ENCODE measurements at places on chromosomes 2 and 18.
A peak's percentile ranks its signal among the peaks of the same experiment; 100 is the strongest.

GRCh38 chr2:124610866-124611265, 585.8 kb downstream of the CNTNAP5 start:
- H3K4me3 ChIP-seq: no peak overlapping the region
- H3K27me3 ChIP-seq: no peaks in the 10 kb centered on the region
- no peak for DNase-seq
- H3K36me3 ChIP-seq: no peaks in the 10 kb centered on the region
- no peak overlapping the region for H3K27ac ChIP-seq

- no peaks in the 10 kb centered on the region for H3K36me3 ChIP-seq
- peaks cover 17% of the 10 kb centered on the region for H3K27me3 ChIP-seq
- no peak overlapping the region for H3K27ac ChIP-seq
- DNase-seq: no peak
- H3K4me1 ChIP-seq: peaks cover 9% of the 10 kb centered on the region
Observed at GRCh38 chr2:203549406-203549805, 14.3 kb upstream of the RAPH1 start.

GRCh38 chr2:37786854-37787253, 115.4 kb upstream of the CDC42EP3 start:
- H3K27me3 ChIP-seq: peaks cover 4% of the 10 kb centered on the region
- no peak for DNase-seq
- no peak overlapping the region for H3K4me3 ChIP-seq
- H3K27ac ChIP-seq: no peak overlapping the region
- no peaks in the 10 kb centered on the region for H3K4me1 ChIP-seq

GRCh38 chr18:2627821-2628276, 27.7 kb upstream of the SMCHD1 start:
- peaks cover 3% of the 10 kb centered on the region for H3K36me3 ChIP-seq
- H3K4me1 ChIP-seq: peaks cover 18% of the 10 kb centered on the region
- peak; percentile 46 for DNase-seq
- H3K4me3 ChIP-seq: no peak overlapping the region
- no peak overlapping the region for H3K27ac ChIP-seq
- no peaks in the 10 kb centered on the region for H3K27me3 ChIP-seq

- H3K27me3 ChIP-seq: no peaks in the 10 kb centered on the region
- H3K27ac ChIP-seq: no peak overlapping the region
- DNase-seq: no peak
- peaks cover 62% of the 10 kb centered on the region for H3K36me3 ChIP-seq
Observed at GRCh38 chr2:197414515-197414914, 20.3 kb downstream of the SF3B1 start.

DNA sequence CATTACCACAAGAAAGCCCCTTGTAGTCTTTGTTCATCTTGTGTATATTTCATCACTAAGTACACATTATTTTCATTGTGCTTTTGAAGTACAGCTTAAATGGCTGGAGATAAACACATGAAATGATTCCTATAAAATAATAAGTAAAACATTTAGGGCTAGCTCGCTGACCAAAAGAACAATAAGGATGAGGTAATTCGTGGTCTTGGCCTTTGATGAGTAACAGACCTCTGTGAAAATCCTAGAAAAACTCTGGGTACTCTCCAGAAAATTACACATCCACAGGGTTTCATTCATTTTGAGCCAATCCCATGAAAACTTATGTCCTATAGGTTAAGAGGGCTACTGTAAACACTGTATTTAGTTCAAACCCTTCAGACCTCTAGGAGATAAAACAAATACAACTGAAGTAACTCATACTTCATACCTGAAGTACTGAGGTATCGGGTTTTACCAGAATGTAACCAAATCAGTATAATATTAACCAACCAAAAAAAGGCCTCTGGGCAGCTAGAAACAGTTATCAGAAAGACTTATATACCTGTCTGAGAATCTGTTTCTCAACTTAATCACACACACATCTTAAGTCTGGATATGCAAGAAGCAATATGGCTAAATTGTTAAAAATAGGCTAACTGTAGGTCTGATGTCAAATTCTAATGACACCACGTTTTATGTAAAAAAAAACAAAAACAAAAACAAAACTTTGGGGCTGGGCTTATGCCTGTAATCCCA, 31.0 kb downstream of the CFAP36 start:
- peaks cover 39% of the 10 kb centered on the region for H3K36me3 ChIP-seq
- H3K4me3 ChIP-seq: no peak overlapping the region
- DNase-seq: no peak

GRCh38 chr18:35241448-35241804, 592 bp downstream of the ZNF397 start:
- peak overlapping the region; percentile 92 for H3K4me3 ChIP-seq
- peak overlapping the region; percentile 96 for H3K27ac ChIP-seq
- H3K27me3 ChIP-seq: no peaks in the 10 kb centered on the region
- H3K4me1 ChIP-seq: peaks cover 7% of the 10 kb centered on the region
- H3K36me3 ChIP-seq: peaks cover 46% of the 10 kb centered on the region

DNA sequence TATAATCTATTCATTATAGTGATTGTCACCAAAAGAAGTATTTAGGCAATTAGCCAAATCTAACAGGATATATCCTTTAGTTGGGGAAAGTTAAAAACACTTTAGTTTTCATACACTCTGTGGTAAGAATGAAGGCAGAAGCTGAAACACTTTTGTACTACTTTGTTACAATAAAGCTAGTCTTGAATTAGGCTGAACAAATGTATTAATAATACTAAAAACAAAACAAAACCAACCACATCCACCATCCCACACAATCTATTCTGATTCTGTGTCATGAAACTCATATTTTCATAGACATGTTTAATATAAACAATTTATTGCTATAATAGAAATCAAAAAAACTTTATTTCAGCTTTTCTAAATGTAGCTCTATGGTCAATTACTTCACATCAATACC, 508.8 kb downstream of the ZEB2 start:
- no peaks in the 10 kb centered on the region for H3K4me1 ChIP-seq
- no peaks in the 10 kb centered on the region for H3K27me3 ChIP-seq
- no peaks in the 10 kb centered on the region for H3K36me3 ChIP-seq
- DNase-seq: no peak

- H3K27me3 ChIP-seq: no peaks in the 10 kb centered on the region
- DNase-seq: no peak
- peaks cover 82% of the 10 kb centered on the region for H3K36me3 ChIP-seq
- peak overlapping the region; percentile 97 for H3K27ac ChIP-seq
- peaks cover 72% of the 10 kb centered on the region for H3K4me1 ChIP-seq
Observed at GRCh38 chr2:106160786-106161261, 33.3 kb downstream of the UXS1 start.

DNA sequence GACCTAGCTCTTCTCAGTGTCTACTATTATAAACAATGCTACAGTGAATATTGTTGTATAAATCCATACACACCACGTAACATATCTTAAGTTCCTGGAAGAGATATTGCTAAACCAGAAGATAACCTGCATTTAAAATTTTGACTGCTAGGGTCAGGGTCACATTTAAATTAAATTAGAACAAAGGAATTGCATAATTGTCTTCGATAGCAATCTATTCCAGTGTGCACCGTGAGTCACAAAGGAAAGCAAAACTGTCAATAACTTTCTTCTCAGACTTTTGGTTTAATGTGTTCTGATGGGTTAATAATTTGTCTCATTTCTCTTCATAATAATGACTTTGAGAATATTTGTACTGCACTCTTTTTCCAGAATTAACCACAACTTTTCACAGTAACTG, 4.2 kb downstream of the GEN1 start:
- H3K4me3 ChIP-seq: no peak overlapping the region
- peaks cover 15% of the 10 kb centered on the region for H3K36me3 ChIP-seq
- H3K27ac ChIP-seq: no peak overlapping the region
- DNase-seq: no peak
- no peaks in the 10 kb centered on the region for H3K27me3 ChIP-seq

- H3K36me3 ChIP-seq: no peaks in the 10 kb centered on the region
- H3K27me3 ChIP-seq: no peaks in the 10 kb centered on the region
- no peak overlapping the region for H3K27ac ChIP-seq
Observed at GRCh38 chr2:66872986-66873754, 438.2 kb downstream of the MEIS1 start.

DNA sequence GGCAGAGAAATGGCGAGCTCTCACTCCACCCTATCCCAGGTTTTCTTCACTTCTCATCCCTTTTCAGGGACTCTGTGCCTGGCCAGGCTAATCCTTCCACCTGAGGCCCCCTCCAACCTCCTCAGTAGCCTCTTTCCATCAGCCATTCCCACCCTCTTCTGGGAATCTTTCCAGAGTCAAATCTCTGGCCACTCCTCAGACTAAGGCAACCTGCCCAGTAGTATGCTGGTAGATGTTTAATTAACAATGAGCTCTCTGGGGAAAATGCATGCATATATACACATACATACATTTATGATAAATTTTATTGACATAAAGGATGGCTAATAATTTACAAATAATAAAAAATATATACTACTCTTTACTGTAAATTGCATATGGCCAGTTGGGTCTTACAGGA, 11.4 kb upstream of the ASPRV1 start:
- peaks cover 20% of the 10 kb centered on the region for H3K4me1 ChIP-seq
- H3K4me3 ChIP-seq: no peak overlapping the region
- no peaks in the 10 kb centered on the region for H3K27me3 ChIP-seq
- no peak overlapping the region for H3K27ac ChIP-seq

GRCh38 chr2:236163471-236164200, 4.5 kb downstream of the GBX2 start:
- no peak overlapping the region for H3K27ac ChIP-seq
- peaks cover 1% of the 10 kb centered on the region for H3K36me3 ChIP-seq
- no peak overlapping the region for H3K4me3 ChIP-seq
- DNase-seq: no peak
- peaks cover 2% of the 10 kb centered on the region for H3K4me1 ChIP-seq

DNA sequence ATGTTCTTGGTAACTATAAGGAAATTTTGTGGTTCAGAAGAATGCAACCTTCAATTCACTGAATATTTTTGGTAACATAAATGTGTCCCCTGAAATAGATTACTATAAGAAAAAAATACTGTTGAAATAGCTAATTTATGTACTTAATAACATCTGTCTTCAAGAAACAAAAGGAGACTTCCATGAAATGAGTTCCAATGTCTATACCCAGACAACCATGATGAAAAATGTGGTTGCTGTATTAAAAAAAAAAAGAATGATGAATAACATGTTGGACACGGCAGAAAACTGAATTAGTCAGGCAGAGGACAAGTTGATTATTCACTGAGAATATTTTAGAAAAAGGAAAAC, 98.5 kb downstream of the TACR1 start:
- peaks cover 2% of the 10 kb centered on the region for H3K27me3 ChIP-seq
- H3K4me3 ChIP-seq: no peak overlapping the region
- DNase-seq: no peak
- H3K4me1 ChIP-seq: no peaks in the 10 kb centered on the region
- H3K36me3 ChIP-seq: no peaks in the 10 kb centered on the region

GRCh38 chr18:28875059-28875458, 698.1 kb upstream of the CDH2 start:
- no peak overlapping the region for H3K4me3 ChIP-seq
- H3K27me3 ChIP-seq: no peaks in the 10 kb centered on the region
- H3K27ac ChIP-seq: no peak overlapping the region
- no peaks in the 10 kb centered on the region for H3K36me3 ChIP-seq

DNA sequence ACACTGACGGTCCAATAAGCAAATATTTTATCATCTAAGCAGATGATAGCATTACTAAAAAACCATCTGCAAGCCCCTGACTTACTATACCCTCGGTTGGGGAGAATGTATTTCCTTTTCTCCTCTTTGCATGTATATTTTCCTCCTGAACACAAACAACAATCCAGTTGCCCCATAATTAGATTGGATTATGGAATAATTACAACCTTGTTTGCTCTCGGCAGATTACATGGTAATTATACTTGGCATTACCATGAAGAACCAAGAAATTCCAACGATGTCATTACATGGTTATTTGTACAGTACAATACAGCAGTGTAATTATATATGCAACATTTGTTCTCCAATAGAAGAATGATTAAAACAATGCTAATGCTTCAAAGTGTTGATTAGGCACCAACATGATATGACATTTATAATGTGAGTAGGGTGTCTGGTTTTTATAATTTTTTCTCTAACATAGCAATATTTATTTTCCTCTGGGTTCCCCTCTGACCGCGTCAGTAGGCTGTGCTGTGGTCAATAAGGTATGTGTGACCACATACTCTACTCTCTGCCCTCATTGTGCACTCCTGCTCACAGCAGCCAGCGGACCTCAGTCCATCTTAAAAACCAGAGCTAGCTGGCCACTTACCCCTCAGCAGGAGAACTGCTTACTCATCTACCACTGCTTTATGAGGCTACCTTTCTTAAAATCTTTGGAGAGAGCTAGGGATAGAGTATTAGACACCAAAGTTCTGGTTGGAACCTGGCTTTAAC, 176.1 kb downstream of the INSIG2 start:
- H3K27me3 ChIP-seq: peaks cover 2% of the 10 kb centered on the region
- H3K4me3 ChIP-seq: no peak overlapping the region
- DNase-seq: no peak
- H3K27ac ChIP-seq: no peak overlapping the region

GRCh38 chr2:73642338-73643018, at the start of gene NAT8:
Gene NAT8, minus strand, starts transcription at chr2:73642422. Its CDS starts 794 bp downstream, at chr2:73641628.
- H3K27ac ChIP-seq: no peak within 1 kb of the TSS
- H3K27me3 ChIP-seq: no peaks in the 10 kb centered on the region
- H3K4me3 ChIP-seq: no peak within 1 kb of the TSS
- no peaks in the 10 kb centered on the region for H3K36me3 ChIP-seq
- no peaks in the 10 kb centered on the region for H3K4me1 ChIP-seq

GRCh38 chr2:238848976-238849853, 1.3 kb downstream of the TWIST2 start:
- H3K27me3 ChIP-seq: peaks cover 57% of the 10 kb centered on the region
- H3K4me1 ChIP-seq: no peaks in the 10 kb centered on the region
- H3K27ac ChIP-seq: no peak overlapping the region
- H3K4me3 ChIP-seq: no peak overlapping the region

DNA sequence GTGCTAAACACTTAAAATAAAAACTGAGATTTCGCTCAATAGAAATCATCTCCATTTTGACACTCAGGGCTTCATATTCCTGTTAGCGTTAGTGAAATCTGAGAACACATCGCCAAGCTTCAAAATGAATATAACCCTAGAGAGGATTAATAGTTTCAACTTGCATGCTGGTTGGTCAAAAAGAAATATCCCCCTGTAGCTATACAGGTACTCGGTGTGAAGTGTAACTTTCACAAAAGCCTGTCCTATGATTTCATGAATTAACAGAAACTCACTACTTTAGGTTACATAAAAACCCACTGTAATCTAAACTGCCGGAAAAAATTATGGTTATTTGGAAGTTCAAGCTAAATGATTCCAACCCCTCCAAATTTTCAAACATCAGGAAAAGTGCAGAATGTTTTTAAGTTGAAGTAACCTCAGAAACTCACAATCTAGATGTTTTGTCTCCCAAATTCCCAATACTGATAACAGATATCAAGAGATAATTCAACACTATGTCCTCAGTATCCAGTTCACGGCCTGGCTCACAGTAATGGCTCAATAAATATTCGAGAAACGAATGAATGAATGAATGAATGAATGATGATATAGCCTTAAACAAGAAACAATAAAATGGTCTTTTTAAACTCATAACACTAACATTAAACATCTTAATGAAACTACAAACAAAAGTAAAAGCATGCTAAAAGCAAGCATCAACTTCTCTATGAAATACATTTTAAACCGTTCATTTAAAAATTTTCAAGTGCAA, 2.5 kb downstream of the TLK1 start:
- DNase-seq: no peak
- H3K36me3 ChIP-seq: no peaks in the 10 kb centered on the region
- peak overlapping the region; percentile 99 for H3K4me3 ChIP-seq
- peaks cover 58% of the 10 kb centered on the region for H3K4me1 ChIP-seq
- H3K27me3 ChIP-seq: no peaks in the 10 kb centered on the region

GRCh38 chr18:35501369-35501768, 3.6 kb upstream of the INO80C start:
- H3K27me3 ChIP-seq: peaks cover 4% of the 10 kb centered on the region
- no peak overlapping the region for H3K27ac ChIP-seq
- peaks cover 18% of the 10 kb centered on the region for H3K4me1 ChIP-seq
- H3K4me3 ChIP-seq: no peak overlapping the region
- no peaks in the 10 kb centered on the region for H3K36me3 ChIP-seq

- H3K27ac ChIP-seq: no peak overlapping the region
- H3K4me1 ChIP-seq: no peaks in the 10 kb centered on the region
- no peaks in the 10 kb centered on the region for H3K36me3 ChIP-seq
- no peak overlapping the region for H3K4me3 ChIP-seq
- H3K27me3 ChIP-seq: peaks cover 7% of the 10 kb centered on the region
Observed at GRCh38 chr2:173623438-173624319, 269.0 kb downstream of the CDCA7 start.

Measured in T-helper 2 cell treated with Interferon-gamma antibody and Interleukin-4, amounts not matched to agents 5 μg/mL and 100 μg/mL, for 36 hours (primary cell).